ENCODE measurements at places on chromosomes 7 and 10.

- DNase-seq = no peak
These were observed 326.5 kb downstream of the WDR37 start for GRCh38 chr10:1382711-1383110.

GRCh38 chr10:124611738-124612137, 132.4 kb downstream of the FAM53B start:
- DNase-seq = peak; percentile 70

- DNase-seq = no peak
These were observed 4.6 kb downstream of the CEP41 start for GRCh38 chr7:130436253-130436652.

- no peak for DNase-seq
These were observed 58.1 kb downstream of the CSGALNACT2 start for GRCh38 chr10:43196131-43196980.

GRCh38 chr10:35000936-35001335, 89.2 kb downstream of the CUL2 start:
- DNase-seq = no peak

- DNase-seq = no peak
These were observed 11.2 kb downstream of the ITPRIP start for GRCh38 chr10:104326991-104327610.

- DNase-seq = no peak
These were observed 155.0 kb downstream of the PTPRN2 start for GRCh38 chr7:158432369-158433341.

DNA sequence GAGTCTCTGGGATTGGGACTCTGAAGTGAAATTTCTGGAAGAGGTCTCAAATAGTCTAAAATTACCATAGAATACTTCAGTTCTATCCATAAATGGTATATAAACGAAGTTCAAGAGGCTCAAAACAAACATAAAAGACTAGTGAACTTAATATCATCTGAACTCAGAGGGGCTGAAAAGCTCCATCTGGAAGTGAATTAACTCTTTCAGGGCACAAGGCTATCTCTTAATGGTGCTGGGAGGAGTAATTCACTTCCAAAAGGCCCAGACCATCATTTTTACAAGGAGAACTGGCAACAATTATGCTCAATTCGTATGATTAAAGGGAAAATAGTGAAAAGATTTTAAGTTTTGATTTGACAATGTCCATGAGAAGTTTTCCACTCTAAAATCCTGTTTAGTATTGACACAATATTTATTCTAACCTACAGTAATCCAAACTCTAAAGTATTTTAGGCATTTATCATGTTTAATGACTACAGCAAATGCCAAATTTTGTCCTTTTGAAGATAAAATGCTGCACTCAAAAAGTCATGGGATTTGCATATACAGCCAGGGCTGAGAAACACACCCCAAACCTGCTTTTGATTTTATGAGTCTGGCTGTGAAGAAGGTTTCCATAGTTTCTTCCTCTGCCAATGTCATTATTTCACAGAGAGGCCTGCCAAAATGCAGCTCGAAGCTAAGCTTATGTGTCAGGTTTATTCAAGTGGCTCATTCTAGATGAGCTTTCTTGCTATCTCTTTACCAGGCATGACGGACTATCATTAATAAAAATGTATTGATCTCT, 143.9 kb downstream of the HIBADH start:
- DNase-seq = no peak

- no peak for DNase-seq
These were observed 48.3 kb downstream of the BAIAP2L1 start for GRCh38 chr7:98352621-98353020.

GRCh38 chr7:945556-946255, 8.8 kb downstream of the ADAP1 start:
- DNase-seq = no peak

DNA sequence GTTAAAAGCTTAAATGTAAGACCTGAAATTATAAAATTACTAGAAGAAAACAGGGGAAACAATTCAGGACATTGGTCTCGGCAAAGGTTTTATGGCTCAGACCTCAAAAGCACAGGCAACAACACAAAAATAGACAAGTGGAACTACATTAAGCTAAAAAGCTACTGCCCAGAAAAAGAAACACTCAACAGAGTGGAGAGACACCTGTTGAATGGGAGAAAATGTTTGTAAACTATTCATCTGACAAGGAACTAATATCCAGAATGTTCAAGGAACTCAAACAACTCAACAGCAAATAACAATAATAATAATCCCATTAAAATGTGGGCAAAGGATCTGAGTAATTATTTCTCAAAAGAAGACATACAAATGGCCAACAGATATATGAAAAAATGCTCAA, 170.4 kb downstream of the FRMD4A start:
- DNase-seq = no peak

DNA sequence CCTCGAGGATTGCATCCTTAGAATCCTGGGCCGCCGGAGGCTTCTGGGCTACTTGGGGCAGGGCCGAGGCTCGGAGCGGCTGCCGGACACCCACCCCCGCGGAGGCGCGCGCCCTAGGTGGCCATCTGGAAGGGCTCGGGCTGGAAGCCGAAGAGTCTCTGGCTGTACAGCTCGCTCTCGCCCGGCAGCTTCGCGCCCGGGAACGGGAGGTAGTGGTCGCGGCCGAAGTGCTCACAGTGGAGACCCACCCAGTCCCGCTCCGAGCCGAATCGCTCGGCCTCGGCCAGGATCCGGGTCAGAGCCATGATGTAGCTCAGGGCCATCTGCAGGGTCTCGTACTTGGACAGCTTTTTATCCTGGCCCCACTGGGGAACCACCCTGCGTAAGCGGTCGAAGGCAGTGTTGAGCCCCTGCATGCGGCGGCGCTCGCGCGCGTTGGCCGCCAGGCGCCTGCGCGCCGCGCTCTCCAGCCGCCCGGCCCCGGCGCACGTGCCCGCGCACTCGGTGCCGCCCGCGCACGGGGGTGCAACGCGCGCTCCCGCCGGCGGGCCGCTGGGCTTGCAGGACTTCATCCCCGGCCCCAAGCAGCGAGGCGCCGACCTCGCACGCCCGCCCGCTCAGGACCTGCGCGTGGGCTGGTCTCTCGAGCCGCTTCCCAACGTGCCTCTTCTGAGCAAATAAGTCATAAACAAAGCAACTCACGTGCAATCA, 652 bp downstream of the ATOH7 start:
- DNase-seq = peak; percentile 13

DNA sequence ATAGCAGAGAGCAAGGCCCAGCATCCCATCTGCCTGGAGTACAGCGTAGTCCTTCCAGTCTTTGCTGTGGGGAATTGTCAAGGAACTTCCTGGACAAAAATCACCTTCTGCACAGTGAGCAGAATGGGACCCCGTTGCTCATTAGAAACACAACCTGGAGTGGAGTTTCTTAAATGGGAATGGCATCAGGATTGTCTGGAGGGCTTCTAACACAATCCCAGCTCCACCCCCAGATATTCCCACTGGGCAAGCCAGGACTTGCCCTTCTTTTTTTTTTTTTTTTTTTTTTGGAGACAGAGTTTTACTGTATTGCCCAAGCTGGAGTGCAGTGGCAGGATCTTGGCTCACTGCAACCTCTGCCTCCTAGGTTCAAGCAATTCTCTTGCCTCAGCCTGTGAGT, 356.4 kb downstream of the GALNT17 start:
- DNase-seq = no peak

DNA sequence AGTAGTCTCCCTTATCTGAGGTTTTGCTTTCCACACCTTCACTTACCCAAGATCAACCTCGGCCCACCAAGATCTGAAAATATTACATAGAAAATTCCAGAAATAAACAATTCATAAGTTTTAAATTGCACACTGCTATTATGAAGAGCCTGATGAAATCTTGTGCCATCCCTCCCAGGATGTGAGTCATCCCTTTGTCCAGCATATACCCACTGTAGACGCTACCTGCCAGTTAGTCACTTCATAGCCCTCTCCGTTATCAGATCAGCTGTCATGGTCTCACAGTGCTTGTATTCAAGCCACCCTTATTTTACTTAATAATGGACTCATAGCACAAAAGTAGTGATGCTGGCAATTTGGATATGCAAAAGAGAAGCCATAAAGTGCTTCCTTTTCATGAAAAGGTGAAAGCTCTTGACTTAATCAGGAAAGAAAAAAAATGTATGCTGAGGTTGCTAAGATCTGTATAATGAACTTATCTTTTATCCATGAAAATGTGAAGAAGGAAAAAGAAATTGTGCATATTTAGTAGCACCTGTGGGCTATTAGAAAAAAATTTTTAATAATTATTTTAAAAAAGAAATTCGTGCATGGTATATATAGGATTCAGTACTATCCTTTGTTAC, 9.8 kb upstream of the MRPS16 start:
- no peak for DNase-seq

DNA sequence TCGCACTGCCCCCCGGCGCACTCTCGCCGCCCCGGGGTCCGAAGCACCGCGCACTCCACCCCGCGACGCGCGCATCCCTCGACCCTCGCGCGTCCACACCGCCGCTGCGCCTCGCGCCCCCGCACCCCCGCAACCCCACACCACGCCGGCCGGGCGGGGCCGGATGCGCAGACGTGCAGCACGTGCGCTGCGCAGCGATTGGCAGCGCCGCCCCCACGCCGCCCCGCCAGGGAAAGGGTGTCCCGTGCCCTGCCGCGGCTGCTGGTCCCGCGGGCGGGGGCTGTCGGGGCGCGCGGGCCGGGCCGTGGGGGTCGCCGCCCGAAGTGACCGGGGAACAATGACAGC, 53.7 kb upstream of the KDM7A start:
- peak; percentile 75 for DNase-seq

GRCh38 chr7:78873117-78873516, 580.4 kb downstream of the MAGI2 start:
- DNase-seq = no peak

DNA sequence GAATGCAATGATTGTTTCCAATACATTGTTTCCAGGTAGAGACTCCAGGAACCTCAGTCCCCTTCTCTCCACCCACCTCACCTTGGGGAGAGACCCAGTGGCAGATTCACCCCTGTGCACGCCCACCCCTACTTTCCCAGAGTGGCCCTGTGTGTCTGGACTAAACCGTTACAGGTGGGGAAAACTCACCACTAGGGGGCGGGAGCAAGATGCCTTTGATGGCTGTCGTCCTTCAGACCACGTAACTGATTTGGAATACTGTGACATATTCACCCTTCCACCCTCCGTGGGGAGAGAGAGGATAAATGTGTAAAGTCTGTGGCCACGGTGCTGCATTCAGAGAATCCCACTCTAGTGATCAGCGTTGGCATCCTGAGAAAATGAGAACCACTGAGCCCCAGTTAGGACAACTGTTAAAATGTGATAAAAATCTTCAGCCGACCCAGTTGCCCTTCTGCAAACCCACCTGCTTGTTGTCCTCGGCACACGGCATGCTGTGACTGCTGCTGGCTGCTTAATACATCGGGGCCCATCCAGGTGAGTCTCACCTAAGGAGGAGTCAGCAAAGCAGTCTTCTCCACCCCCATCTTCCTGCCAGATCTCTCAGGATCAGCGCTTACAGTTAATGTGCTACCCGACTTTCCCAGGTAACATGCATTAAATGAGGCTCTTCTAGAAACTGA, 41.5 kb upstream of the NMT2 start:
- DNase-seq = peak; percentile 84

DNA sequence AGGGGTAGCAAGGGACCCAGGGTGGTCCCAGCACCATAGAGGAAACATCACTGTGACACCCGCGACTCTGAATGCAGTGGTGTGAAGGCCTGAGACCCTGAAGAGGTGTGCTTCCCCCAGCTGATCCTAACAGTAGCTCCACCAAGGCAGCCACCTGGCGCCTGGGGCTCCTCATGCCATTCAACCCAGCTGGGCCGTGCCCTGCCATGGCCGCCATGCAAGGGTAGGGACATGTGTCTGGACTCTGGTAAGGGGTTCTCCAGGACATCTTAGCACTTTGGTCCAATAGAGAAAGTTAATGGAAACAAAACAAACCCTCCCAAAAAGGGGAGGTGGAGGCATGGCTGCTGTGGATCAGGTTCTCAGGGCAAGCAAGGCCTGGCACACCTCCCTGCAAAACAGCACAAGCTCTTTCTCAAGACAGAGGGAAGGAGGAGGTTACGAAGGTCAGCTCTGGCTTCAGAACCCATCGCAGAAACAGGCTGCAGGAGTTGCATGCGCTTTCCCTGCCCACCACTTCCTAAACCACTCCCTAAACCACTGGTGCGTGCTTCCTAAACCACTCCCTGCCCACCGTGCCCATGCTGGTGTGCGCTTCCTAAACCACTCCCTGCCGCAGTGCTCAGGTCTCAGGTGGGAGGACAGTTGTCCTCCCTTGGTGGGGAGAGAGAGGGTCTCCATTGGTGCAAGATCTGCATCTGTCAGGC, 108.7 kb downstream of the LARP4B start:
- no peak for DNase-seq

DNA sequence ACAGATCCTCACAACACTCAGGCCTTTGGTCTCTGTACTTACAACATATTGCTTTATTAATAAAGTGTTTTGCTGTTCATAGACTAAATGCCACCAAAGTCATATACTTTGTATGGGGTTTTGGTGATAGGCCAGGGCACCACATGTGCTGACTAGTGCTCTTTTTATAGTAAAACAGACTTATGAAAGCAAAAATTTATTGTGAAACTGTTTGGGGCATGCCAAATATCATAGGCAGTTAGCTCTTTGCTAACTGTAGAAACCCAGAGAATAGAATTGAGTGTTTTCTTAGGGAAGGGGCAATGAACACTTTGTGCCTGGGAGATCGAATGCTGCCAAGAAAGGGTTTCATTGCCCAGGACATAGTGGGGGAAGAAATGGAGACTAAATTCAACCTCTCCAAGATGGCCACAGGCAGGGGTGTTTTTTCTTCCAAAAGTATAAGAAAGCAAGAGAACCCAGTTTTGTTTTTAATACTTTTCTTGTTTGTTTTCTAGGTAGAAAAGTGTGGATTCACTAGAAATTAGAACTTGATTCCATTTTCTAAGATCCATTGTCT, 142.7 kb downstream of the TRIL start:
- DNase-seq = no peak

DNA sequence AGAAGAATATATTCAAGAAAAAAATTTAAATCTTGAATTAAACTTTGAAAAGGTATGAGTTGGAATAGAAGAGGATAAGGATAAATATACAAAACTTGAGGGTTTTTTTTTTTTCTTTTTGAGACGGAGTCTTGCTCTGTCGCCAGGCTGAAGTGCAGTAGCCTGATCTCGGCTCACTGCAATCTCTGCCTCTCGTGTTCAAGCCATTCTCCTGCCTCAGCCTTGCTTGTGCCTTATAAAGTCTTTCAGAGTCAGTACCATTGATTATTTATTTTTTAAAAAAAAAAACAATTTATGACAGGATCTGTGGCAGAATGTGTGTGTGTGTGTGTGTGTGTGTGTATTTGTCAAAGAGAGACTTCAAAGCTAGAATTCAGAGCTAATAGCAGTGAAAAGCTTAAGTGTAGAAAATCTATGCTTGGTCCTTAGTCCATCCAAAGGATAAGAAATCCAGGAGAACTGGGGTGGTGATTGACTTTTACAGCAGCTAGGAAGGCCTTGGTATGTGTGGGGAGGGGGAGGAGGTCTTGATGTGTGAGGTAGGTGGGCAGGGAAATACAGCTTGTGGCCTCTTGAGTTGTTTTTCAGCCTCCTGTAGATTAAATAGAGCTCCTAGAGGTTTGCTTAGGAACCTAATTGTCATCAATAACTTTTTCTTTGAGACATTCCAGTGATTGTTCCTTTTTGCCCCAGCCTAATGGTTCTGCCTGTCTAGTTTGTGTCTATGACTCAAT, 2.4 kb downstream of the HECTD2 start:
- DNase-seq = no peak

Measured in CD4-positive, alpha-beta T cell treated with Interleukin-17A for 1 hour (primary cell).